ENCODE measurements at places on chromosomes 5 and 9. TPM values are rescaled to one million over a fixed set of nuclear protein-coding genes. Genes with fewer than 3 reads are reported as not detected.
A peak's percentile ranks its signal among the peaks of the same experiment; 100 is the strongest.

The ASPN gene
- total RNA-seq = not detected

The OLFM1 gene
- not detected for total RNA-seq

The NUTM2F gene
- not detected for total RNA-seq

The CSF1R gene
- total RNA-seq = 0.25 TPM

The CATSPER3 gene
- 0.55 TPM for total RNA-seq

GRCh38 chr9:71121275-71122021 lies at the start of gene TRPM3:
TSS of gene TRPM3 (minus strand) at chr9:71121621. CDS start at chr9:71121354, 267 bp downstream.
- no peaks in the 10 kb centered on the region for H3K4me1 ChIP-seq
- DNase-seq = no peak
- H3K4me3 ChIP-seq = no peak within 1 kb of the TSS
- H3K36me3 ChIP-seq = no peaks in the 10 kb centered on the region
- no peak within 1 kb of the TSS for H3K27ac ChIP-seq

- H3K4me3 ChIP-seq = no peak overlapping the region
- H3K4me1 ChIP-seq = no peaks in the 10 kb centered on the region
- H3K27me3 ChIP-seq = no peaks in the 10 kb centered on the region
- DNase-seq = no peak
- H3K36me3 ChIP-seq = no peaks in the 10 kb centered on the region
Observed at GRCh38 chr5:23740029-23740428, 232.6 kb downstream of the PRDM9 start.

DNA sequence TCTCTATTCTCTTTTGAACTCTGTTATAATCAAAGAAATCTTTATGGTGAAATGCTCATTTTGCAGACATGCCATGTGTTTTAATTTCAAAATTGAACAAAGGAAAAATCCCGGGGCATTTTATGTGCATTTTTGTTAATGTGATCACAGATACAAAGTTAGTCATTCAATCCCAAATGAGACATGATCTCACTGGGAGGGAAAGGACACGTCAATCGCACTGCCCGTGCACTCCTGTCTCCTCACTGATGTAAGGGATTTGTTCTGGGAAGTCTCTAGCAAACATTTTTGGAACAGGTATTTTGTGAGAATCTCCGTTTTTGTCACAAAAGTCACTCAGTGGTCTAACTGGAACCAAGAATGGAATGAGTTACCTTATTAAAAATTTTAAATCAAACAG lies 97.9 kb upstream of the RANBP6 start:
- H3K27ac ChIP-seq = no peak overlapping the region
- H3K27me3 ChIP-seq = no peaks in the 10 kb centered on the region
- no peaks in the 10 kb centered on the region for H3K4me1 ChIP-seq

- no peaks in the 10 kb centered on the region for H3K36me3 ChIP-seq
- H3K27ac ChIP-seq = no peak overlapping the region
- H3K4me1 ChIP-seq = peaks cover 8% of the 10 kb centered on the region
- no peak for DNase-seq
- H3K4me3 ChIP-seq = no peak overlapping the region
Observed at GRCh38 chr5:172795318-172795977, 24.5 kb upstream of the DUSP1 start.

- no peak overlapping the region for H3K4me3 ChIP-seq
- peak; percentile 62 for DNase-seq
- H3K27ac ChIP-seq = peak overlapping the region; percentile 77
- peaks cover 81% of the 10 kb centered on the region for H3K4me1 ChIP-seq
- no peaks in the 10 kb centered on the region for H3K27me3 ChIP-seq
Observed at GRCh38 chr5:140261403-140262171, 41.3 kb downstream of the PFDN1 start.

- H3K4me1 ChIP-seq = no peaks in the 10 kb centered on the region
- no peaks in the 10 kb centered on the region for H3K27me3 ChIP-seq
- no peak overlapping the region for H3K27ac ChIP-seq
Observed at GRCh38 chr5:107195890-107196395, 474.8 kb downstream of the EFNA5 start.

- H3K27ac ChIP-seq = no peak overlapping the region
- H3K36me3 ChIP-seq = no peaks in the 10 kb centered on the region
- H3K27me3 ChIP-seq = peaks cover 3% of the 10 kb centered on the region
- peaks cover 37% of the 10 kb centered on the region for H3K4me1 ChIP-seq
- DNase-seq = no peak
Observed at GRCh38 chr9:134410071-134410834, 84.0 kb downstream of the RXRA start.

GRCh38 chr5:56610093-56610698 lies 205.2 kb upstream of the MAP3K1 start:
- DNase-seq = peak; percentile 67
- H3K27me3 ChIP-seq = peaks cover 5% of the 10 kb centered on the region
- peak overlapping the region; percentile 85 for H3K27ac ChIP-seq
- peaks cover 88% of the 10 kb centered on the region for H3K4me1 ChIP-seq

DNA sequence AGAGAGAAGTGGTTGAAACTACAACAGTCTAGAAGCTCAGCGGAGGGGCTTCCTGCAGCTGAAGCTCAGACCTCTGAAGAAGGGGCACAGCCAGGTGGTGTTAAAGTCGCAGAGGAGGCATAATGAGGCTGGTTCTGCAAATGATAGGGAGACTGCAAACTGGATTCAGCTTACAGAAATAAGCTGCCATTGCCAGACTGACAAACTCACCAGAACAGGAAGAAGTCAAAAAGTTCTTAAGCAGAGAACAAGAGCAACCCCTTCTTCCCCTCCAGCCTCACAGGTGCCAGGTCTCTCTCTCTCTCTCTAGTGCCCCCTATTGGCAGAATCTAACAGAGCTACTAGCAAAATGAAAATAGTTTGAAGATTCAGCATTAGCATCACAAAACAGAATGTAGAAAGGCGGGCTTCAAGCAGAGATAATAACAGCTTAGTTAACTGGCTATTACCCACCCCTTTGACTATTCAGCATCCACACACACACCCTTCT lies 76.7 kb downstream of the GRAMD2B start:
- H3K4me3 ChIP-seq = no peak overlapping the region
- H3K36me3 ChIP-seq = no peaks in the 10 kb centered on the region
- H3K27me3 ChIP-seq = no peaks in the 10 kb centered on the region
- H3K4me1 ChIP-seq = peaks cover 5% of the 10 kb centered on the region
- DNase-seq = peak; percentile 20
- H3K27ac ChIP-seq = no peak overlapping the region

All from activated CD4-positive, alpha-beta memory T cell treated with anti-CD3 and anti-CD28 coated beads, Interleukin-2, amount 10 ng/mL, durations not matched to agents 7 days and 5 days (primary cell).